Kidney glomerular epithelial cell (primary cell): ENCODE measurements at places on chromosomes 1 and 21.

DNA sequence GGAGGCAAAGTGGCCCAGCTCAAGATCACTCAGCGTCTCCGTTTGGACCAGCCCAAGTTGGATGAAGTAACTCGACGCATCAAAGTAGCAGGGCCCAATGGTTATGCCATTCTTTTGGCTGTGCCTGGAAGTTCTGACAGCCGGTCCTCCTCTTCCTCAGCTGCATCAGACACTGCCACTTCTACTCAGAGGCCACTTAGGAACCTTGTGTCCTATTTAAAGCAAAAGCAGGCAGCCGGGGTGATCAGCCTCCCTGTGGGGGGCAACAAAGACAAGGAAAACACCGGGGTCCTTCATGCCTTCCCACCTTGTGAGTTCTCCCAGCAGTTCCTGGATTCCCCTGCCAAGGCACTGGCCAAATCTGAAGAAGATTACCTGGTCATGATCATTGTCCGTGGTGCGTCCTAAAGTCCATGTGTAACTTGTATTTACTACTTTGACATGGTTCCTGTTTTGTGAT is 2.7 kb downstream of the RBM15 start:
- DNase-seq = no peak

DNA sequence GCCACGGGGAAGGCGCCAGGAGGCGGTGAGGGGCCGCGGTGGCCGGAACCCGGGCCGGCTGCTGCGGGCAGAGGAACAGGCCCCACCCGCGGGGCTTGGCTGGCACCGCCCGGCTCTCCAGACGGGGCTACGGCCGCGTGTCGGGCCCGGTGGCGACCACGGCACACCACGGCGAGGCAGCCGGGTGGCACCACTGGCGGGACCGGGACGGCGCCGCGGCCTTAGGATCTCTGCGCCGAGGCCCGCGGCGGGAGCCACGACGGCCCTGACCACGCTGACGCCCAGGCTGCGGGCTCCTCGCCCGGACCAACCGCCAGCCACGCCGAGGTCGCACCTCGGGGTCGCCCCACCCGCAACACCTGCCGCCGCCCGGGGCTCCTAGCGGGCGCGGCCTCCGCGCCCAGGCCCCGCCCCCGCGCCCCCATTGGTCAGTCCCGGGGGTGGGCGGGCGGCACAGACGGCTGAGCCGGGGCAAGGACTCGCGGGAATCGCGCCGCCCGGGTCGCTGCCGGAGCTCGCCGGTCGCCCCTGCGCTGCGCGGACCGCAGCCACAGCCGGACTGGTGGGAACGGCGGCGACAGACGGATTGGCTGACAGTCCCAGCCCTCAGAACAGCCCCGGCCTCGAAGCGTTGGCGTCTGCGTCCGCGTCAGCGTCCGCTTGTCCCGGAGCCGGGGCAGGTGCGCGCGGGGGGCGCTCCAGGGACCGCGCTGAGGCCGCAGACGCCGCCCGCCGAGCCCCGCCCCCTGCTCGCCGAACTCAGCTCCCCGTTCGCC is at the start of gene BMP8A:
Gene BMP8A (plus strand): TSS at position 491 of the 776 bp plus-strand sequence. CDS start 356 bp downstream, outside the sequence.
- DNase-seq = no peak

GRCh38 chr1:70042090-70042731 is 163.2 kb downstream of the LRRC40 start:
- no peak for DNase-seq

GRCh38 chr1:228213917-228214808 is 6.3 kb downstream of the OBSCN start:
- DNase-seq = no peak

DNA sequence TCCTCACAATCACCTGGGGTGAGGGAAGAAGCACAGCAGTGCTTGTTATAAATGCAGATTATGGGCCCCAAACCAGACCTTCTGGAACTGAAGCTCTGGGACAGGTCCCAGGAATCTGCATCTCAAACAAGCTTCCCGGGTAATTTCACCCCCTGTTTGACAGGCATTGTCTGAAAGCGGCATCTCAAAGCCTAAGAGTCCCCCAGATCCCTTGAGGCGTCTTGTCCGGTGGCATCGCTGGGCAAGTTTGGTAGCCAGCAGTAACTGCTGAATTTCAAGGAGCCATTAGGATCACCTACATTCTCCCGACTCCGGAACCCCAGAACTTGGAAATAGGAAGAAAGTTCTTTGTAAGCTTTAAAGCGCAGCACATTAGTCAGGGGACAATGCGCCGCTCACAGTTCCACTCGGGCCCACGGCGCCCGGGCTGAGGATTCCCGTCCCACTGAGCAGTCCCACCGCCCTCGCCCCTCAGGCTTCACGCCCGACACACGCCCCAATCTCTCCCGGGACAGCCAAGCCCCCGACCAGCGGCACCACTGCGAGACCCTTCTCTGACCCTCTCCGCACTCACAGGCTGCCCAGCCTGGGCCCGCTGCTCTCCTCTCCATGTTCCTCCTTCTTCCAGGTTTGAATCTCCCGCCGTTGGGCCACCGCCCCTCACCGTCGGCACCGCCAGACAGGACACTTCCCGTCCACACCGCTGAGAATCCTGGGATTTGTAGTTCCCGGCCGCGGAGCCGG is at the start of gene IQGAP3:
Gene IQGAP3 (minus strand): TSS at position 647 of the 744 bp plus-strand sequence. CDS start 36 bp downstream, at position 611.
- peak; percentile 83 for DNase-seq

- DNase-seq = no peak
These were observed 11.0 kb downstream of the SCP2 start for GRCh38 chr1:52938183-52938451.

- DNase-seq = no peak
These were observed 16.2 kb downstream of the CCSAP start for GRCh38 chr1:229326601-229327000.

DNA sequence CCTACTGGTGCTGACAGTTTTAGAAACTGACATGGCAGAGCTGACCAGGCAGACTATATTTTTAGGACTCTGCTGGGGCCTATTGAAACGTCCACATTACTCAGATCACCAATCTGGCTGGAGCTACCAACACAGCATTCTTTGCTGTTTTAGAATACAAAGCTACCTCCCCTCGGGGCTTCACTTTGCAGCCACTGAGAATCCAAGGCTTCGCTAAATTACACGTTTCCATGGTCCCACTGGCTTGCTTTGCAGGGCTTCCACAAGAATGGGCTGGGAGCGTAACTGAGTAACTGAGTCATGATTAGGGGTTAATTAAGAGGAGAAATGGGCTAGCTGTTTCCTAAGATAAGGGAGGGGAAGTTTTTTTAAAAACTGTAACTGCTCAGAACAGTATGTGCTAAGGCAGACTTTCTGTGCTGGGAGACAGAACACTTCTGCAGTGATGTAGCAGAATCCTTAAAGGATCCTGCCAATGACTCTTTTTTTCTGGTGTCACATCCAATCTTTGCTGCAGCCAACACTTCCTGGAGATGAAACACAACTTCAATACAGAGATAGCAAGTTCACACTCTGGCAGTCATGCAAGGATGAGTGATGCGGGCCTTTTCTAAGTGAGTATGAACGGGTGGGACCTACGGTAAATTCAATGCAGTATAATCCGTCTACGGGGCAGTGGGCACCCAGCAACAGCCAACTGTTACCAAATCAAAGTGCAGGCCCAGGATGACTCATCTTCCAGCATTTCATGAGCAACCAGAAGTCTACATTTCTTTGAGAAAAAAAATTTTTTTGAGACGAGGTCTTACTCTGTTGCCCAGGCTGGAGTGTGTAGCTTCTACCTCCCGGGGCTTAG is 21.5 kb downstream of the NDUFS5 start:
- DNase-seq = peak; percentile 92

DNA sequence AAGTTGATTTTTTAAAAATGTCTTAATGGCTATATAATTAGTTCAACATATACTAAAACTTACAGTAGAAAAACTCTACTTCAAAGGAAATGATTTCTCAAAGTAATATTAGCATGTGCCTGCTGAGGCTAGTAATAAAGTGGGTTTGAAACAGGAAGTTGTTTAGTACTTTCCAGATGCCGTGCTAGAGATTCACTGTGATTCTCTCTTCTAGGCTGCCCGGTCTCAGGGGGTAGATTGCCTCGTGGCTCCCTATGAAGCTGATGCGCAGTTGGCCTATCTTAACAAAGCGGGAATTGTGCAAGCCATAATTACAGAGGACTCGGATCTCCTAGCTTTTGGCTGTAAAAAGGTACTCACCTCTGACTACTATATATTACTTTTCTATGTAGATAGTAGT is 9.1 kb downstream of the EXO1 start:
- DNase-seq = no peak

DNA sequence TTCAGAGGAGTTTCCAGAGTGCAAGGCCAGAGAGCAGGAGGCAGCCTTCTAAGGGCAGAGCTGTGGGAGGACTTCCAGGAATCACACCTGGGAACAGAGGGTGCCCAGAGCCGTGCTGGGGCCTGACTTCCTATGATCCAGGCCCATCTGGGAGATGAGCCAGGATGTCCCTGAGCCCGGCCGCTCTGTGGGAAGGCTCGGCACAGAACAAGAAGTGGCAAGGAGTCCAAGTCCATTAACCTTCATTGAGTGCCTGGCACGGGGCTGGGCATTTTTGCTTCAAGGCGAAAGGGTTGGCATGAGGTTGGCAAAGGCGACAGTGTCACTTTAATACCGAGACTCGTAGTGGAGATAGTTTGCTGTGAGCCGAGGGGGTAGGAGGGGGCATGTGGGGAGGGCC is 18.2 kb downstream of the TMEM201 start:
- no peak for DNase-seq

DNA sequence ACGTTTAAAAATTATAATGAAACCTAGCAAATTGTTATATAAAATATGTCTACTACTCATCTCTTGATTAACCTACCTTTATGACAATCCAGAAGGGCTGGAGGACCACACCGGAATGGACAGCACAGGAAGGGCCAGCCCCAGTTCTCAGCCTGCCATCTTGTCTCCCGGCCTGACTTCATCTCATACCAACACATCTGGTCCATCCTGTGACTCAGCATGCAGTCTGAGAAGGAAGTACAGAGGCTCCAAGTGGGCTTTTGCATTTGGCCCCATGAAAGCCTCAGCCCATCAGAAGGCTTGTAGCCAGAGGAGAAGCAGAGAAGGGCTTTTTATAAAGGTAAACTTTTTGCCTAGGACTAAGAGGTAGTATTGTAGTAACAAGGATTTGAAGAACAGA is 436.6 kb downstream of the MRPL39 start:
- no peak for DNase-seq

DNA sequence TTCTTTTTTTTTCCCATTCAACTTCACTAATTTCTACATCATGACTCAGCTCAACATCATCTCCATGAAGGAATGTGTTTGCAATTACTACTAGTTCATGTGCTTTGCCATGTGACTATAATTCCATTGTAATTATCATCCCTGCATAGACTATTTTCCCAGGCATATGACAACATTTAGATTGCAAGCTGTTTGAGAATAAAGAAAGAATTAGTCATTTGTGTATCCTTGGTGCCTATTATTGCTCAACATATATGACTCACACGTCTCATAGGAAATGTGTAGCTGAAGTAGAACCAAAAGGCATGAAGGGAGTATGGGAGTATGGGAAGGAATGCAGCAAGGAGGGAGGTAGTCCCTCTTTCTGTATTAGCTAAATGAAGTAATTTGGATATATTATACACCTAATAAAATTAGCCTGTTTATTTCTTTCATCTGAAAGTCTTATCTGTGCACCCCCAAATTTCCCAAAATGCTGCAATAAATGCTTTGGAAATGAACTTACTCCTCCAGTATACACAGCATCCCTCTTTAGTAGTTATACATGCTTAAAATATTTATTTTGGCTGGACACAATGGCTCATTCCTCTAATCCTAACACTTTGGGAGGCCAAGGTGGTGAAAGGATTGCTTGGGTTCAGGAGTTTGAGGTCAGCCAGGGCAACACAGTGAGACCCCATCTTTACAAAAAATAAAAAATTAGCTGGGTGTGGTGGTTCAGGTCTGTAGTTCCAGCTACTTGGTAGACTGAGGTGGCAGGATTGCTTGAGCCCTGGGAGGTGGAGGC is 316.9 kb upstream of the ADGRL4 start:
- peak; percentile 99 for DNase-seq

GRCh38 chr1:116825720-116826438 is 71.6 kb downstream of the CD2 start:
- no peak for DNase-seq
